OCI-LY7 (cell line): ENCODE measurements at places on chromosomes 7 and 10. TPM values are rescaled to one million over a fixed set of nuclear protein-coding genes. Genes with fewer than 3 reads are reported as not detected.
A peak's percentile ranks its signal among the peaks of the same experiment; 100 is the strongest.

- peak; percentile 81 for DNase-seq
Observed at GRCh38 chr7:29989257-29989995, at the start of gene SCRN1. Gene SCRN1 (minus strand): TSS chr7:29989801. CDS start chr7:29969067, 20,734 bp downstream.

DNA sequence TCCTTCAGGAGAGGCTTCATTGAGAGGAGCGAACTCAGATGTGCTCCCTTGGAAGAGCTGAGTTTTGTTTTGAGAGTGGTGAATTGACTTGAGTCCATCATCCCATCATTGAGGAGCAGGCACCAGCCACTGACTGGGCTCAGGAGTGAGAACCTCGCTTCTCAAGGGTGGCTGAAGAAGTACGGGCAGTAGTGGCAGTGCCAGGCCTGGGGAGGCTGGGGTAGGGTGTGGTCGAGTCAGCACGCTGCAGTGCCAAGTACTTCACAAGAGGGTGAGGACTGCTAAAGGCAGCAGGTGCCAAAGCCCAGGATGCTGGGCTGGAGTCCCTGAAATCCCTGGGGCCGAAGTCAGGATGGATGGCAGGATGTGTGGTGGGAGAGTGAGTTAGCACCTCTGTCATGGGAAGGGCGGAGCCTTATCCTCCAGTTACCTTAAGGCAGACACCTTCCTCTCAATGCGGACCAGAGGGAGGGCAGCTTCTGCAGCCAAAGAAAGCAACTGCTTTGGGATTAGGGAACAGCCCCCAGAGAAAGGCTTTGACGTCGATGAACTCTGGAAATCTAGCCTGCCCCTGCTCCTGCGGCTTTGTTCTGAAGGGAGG is 210.3 kb downstream of the CAMK1D start:
- DNase-seq: no peak

GRCh38 chr7:143235561-143235960 is 13.7 kb downstream of the TAS2R40 start:
- DNase-seq: no peak

Gene ABCB1
- total RNA-seq: not detected in 2 replicates

- no peak for DNase-seq
Observed at GRCh38 chr10:131669838-131670237, 231.0 kb upstream of the PPP2R2D start.

GRCh38 chr10:71337219-71337701 is 18.2 kb downstream of the SLC29A3 start:
- no peak for DNase-seq

DNA sequence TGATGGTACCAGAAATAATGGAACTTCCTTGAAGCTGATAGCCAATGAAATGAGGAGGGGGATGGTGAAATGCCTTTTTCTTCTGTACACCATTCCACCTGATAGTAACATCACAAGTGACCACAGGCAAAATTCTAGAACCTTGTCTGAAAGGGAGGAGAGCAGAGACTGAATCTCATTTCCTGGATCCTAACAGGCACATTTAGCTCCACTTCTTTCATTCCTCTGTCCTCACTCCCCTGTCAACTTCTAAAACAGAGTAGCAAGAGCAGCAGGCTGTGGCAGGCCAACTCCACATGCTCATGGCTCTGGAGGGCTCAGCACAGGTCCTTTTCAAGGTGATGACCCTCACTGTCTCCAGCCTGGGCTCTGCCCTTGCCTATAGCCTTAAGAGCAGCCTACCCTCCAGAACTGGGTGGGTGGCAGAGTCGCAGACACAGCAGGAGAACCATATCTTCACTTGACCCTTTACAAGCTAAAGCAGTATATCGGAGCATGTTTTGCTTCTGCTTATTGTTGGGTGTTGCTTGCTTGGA is at the start of gene LRRC18:
Gene LRRC18, minus strand, starts transcription at position 51 of the 536 bp plus-strand sequence. CDS start 25,685 bp downstream, outside the sequence.
- DNase-seq: no peak

DNA sequence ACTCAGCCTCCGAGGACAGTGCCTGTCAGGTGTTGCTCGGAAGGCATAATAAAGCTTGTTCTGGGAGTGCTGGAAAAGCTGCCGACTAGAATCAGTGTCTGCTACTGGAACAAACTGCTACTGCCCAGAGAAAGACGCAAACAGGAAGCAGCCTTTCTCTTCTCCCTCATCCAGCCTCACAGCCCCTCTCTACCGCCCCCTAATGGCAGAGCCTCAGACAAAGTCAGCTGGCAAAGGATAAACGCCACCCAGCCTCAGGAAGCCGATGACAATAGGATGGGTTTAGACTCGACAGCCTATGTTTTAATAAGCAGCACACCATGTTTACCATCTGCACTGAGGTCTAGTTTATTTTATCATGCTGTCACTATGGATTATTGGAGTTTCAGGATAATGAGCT is 169.5 kb upstream of the LYZL1 start:
- DNase-seq: no peak

Gene TUBB8
- not detected in 2 replicates for total RNA-seq

- peak; percentile 65 for DNase-seq
Observed at GRCh38 chr7:100629117-100629716, 12.1 kb downstream of the TFR2 start.

- DNase-seq: no peak
Observed at GRCh38 chr10:1183701-1184100, 127.5 kb downstream of the WDR37 start.

GRCh38 chr7:142001163-142001874 is 5.6 kb downstream of the MGAM start:
- no peak for DNase-seq

DNA sequence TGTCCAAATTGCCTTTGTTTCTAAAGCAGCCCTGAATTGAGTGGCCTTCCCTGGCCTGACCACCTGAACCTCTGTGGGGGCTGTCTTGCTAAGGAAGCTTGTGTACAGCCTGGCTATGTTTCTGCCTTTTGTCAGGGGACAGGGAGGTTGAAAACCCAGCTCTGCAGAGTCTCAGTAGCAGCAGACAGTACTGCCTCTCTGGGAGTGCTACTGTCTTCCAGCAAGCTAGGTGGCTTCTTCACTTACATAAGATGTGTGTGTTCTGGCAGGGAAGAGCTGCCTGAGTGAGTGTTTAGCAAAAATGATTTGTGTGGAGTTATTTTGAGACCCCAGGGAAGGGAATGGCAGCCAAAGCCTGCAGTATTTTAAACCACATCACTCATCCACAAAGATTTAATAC is 57.4 kb downstream of the LRRC4 start:
- no peak for DNase-seq

DNA sequence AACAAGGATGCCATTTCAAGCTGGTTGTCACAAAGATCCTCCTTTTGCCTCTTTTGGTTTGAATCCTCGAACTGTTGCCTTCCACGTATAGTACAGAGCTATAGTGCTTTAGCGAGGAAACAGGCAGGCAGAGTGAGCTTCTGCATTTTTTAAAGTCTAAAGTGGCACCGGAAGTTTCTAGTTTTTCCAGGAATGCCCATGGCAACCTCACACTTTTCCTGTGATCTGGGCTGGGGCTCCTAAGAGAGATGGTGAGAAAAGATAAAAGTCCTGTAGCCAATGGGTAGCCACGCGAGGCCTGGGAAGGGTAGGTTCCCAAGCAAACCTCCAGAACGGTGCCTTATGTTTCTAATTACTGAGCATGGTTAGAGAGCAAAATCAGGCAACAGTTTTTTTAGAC is 76.7 kb downstream of the CALD1 start:
- DNase-seq: no peak

- DNase-seq: no peak
Observed at GRCh38 chr7:99679032-99679399, 780 bp downstream of the CYP3A5 start.

Gene BRAT1
- total RNA-seq: 42.2 and 44.7 TPM in 2 replicates

- DNase-seq: no peak
Observed at GRCh38 chr7:159147687-159148086, 3.0 kb upstream of the VIPR2 start.

DNA sequence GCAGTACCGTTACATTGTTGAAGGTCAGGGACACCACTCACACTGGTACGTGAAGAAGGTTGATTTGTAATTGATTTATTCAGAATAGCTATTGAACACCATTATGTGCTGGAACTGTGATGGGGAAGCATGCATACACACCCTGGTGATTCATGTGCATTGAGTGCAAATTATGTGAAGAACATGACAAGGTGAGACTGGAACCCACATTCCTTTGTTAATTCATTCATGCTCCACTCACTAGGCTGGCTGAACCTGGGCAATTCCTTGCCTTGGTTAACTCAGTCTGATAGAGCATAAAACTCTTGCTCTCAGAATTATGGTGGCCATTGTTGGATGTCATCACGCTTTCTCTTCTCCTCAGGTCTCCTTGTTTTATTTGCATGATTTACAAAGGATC is 67.3 kb upstream of the TPK1 start:
- no peak for DNase-seq

GRCh38 chr7:131188367-131189339 is 139.0 kb upstream of the MKLN1 start:
- DNase-seq: no peak

GRCh38 chr10:78712147-78712546 is 356.6 kb upstream of the ZMIZ1 start:
- DNase-seq: no peak

Gene H2BK1
- not detected in 2 replicates for total RNA-seq

DNA sequence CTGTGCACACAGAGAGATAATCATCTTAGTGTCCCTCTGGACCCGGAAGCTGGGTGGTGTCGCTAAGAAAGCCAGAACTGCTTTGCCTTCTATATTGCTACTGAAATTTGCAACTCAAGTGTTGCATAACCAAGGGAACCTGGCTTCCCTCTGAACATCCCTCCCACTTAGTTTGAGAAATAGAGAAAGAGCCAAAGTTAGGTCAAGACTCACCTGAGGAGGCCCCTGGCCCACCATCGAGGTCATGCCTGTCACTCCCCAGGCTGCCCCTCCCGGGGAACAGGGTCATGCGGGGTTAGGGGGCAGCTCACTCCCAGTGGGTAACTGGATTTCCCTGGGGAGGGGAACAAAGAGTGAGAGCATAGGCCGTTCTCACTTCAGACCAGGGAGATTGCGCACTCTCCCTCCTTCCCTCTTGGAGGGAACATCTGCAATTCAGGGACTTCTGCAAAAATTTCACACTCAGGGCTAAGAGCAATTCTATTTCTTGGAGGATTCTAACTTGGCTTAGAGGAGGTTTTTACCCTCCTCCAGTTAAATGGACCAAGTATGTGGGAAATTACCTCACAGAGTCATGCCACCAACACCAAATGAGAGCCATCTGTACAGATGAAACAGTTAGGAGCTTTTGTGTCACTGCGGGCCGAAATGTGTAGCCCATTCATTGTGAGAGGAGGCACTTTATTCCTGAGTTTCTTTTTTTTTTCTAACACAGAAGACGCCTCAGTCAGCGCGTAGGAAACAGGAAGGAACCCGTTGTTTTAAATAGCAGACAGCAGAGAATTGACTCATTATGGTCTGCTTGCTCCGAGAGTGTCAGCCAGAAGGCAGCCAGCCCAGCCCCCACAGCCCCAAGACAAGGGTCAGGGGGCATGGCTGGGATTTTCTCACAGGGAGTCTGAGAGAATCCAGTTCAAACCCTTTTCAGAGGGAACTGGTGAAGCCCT is 221.3 kb downstream of the ARHGAP12 start:
- DNase-seq: peak; percentile 3
